Fibroblast of skin of right biceps (primary cell): ENCODE measurements at places on chromosomes 7 and 10.

- DNase-seq: no peak
Measured at GRCh38 chr7:39073432-39073831, 95.7 kb downstream of the POU6F2 start.

GRCh38 chr10:76333326-76333725 lies 901.9 kb downstream of the LRMDA start:
- DNase-seq: no peak

DNA sequence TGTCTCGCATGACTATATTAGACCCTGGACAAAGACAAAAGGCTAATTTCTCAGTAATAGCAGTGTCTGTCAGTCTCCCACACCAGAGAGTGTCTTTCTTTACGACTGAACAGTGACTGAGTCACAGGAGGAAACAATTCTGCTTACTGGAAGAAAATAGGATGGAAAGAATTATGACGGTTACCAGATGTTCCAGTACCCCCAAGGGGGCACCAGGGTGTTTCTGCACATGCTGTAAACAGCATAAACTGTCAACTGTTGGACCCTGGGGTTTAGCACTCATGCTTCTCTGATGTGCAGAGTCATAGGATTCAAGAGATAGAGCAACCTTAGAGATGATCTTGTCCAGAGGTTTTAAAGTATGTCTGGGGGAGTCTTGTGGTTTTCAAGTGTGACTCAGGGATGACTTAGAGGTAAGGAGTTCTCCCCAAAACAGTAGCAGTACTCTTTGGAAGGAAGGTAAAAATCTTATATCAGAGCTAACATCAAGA lies 291.7 kb downstream of the THSD7A start:
- DNase-seq: peak; percentile 81

DNA sequence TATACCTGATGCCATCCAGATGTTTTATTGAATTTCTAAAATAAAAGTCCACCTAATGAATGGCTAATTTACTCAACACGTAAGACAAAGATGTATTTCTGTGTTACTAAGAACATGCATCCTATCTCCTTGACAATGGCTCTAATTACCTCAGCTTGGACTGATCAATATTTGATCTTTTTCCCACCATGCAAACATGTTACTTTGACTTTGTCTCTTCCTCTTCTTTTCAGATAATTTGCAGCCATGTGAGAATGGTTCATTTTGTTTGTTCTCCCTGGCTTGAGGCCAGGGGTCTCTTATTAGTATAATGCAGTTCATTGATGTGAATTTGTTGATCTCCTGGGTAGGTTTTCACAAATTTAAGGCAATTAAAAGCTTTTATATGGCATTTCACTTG lies 302.1 kb downstream of the ADK start:
- no peak for DNase-seq

- no peak for DNase-seq
Measured at GRCh38 chr7:149783386-149784250, 10.2 kb upstream of the ZNF467 start.

GRCh38 chr7:121510302-121510701 lies 114.2 kb upstream of the FAM3C start:
- DNase-seq: no peak

GRCh38 chr7:153675131-153675530 lies 377.1 kb upstream of the DPP6 start:
- no peak for DNase-seq

DNA sequence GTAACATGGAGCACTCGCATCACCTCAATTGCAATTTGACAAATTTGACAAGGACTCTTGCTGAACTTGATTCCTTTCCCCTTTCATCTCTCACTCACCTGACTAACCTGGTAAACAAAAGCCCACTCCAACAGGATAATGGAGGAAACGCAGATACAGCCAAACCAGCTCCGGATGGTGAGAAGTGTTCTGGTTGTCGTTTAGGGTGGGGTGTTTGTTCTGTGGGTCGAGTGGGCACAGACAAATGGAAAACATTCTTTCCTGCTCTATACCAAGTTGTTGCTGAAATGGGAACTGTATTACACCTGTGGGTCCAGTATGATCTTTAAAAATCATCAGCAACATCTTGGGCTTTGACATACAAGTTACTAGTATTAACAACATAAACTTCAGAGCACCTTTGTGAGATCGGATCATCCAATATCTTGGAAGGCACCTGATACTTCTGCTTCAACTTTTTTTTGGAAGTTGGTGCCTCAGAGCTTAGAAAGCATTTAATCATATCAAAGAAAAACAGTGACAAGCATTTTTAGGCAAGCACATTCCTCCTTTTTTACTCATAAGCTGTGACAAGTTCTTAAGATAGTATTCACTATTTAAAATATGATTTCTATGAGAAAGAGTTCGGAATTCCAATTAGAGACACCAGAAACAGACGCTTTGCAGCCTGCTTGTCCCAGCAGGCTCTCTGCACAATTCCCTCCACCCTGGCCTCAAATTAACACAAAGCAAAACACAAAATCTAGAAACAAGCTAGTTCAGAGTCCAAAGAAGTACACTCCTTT lies 58.1 kb downstream of the CCDC186 start:
- DNase-seq: no peak

DNA sequence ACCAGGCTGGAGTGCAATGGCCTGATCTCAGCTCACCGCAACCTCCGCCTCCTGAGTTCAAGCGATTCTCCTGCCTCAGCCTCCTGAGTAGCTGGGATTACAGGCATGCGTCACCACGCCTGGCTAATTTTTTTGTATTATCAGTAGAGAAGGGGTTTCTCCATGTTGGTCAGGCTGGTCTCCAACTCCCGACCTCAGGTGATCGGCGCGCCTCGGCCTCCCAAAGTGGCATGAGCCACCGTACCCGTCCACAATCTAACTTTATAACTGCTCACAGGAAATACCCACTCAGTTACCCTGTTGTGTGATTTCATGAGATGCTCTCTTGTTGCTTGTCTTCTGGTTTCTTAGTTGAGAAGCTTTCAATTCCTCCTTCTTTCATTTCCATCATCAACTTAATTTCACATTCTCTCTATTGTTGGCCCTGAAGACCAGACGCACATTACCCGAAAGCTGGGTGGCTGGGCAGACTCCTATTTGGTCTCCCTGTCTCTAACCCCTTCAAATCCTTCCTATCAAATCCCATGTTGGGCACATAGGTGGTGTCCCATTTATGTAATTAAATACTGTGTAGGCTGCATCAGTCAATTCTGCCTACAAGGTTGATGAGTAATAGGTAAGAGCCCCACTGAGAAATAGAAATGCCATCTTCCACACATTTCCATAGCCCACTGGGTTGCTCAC lies 1.1 kb upstream of the GSTO2 start:
- DNase-seq: no peak

GRCh38 chr7:143043391-143043790 lies 8.8 kb upstream of the OR6V1 start:
- peak; percentile 26 for DNase-seq

DNA sequence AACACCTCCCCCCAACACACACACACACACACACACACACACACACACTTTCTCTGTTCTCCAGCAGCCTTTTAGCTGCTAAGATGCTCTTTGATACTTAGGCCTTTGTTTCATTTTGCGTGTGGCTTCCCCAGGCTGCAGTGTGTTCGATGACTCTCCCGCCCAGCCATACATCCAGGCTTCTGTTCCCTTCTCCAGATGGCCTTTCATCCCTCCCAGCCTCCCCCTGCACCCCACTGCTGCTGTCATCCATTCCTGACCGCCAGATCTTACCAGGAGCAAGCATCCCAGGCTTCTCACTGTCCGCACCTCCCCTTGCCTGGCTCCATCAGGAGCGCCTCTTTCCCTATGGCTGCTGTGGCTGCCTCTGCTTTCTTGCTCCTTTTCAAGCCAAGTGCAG lies 77.8 kb upstream of the PPIF start:
- no peak for DNase-seq

DNA sequence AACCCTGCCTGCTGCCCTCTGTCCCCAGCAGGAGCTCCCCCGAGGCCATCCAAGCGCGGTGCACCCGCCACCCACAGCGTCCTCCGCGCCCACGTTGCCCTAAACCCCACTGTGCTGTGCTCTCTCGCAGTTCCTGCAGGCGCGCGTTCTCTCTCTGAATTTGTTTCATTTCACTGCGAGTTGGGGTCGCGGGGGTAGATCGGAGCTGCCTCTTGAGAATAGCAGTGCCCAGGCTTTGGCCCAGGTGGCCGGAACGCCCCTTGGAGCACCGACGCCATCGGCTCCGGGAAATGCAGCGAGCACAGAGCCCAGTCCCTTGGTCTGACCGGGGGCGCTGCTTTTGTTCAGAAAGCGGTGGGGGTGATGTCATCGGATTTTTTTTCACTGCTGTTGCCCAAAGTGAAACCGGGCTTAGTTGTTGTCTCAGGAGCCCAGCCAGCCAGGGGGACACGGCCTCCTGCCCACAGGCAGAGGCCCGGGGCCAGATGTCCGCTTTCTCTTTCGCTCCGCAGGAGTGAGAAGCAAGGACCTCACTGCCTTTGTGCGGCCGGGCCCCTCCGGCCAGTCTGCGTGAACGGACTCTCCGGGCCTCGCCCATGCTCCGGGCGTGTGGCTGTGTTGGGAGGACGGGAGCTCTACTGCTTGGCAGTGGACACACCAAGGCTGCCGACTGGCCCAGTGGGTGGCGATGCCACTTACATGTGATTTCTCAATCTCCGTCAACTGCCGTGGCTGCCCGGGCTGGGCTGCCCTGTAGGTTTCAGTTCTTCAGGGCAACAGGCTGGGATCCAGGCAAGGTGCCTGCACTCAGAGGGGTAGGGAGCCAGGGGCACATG lies 43.1 kb downstream of the FOXK1 start:
- DNase-seq: peak; percentile 81

- no peak for DNase-seq
Measured at GRCh38 chr10:116430288-116430687, 2.6 kb downstream of the PNLIPRP3 start.
